ENCODE measurements at places on chromosomes 7 and 10.

DNA sequence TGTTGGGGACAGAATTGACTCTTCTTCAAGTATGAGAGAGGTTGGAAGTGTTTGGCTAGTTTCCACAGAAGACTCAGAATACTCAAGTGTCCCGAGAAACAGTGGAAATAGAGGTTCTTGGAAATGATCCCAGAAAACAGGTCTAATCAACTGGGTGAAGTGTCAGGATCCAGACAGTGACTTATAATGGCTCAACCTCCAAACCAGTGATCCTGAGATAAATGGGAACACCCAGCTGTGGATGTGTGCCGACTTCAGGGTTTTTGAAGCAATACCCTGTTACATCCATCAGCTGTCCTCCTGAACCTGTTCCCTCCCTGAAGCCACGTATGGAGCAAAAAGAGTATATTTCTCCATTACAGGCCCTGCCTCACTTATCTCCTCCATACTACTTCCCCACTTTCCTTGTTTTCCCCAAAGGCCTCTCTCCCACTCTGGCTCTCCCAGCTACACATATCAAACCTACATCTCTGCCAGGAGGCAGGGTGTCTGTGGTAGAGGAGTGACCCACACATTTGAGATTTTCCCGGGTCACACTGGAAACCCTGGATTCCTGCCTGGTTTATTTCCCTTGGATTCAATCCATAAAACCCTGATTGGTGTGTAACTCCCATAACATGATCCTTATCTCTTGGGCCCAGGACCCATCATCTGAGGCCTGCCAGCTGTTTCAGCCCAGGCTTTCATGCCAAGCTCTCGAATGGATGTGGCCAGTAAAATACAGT lies 17.6 kb upstream of the ELOVL3 start:
- no peak for DNase-seq

DNA sequence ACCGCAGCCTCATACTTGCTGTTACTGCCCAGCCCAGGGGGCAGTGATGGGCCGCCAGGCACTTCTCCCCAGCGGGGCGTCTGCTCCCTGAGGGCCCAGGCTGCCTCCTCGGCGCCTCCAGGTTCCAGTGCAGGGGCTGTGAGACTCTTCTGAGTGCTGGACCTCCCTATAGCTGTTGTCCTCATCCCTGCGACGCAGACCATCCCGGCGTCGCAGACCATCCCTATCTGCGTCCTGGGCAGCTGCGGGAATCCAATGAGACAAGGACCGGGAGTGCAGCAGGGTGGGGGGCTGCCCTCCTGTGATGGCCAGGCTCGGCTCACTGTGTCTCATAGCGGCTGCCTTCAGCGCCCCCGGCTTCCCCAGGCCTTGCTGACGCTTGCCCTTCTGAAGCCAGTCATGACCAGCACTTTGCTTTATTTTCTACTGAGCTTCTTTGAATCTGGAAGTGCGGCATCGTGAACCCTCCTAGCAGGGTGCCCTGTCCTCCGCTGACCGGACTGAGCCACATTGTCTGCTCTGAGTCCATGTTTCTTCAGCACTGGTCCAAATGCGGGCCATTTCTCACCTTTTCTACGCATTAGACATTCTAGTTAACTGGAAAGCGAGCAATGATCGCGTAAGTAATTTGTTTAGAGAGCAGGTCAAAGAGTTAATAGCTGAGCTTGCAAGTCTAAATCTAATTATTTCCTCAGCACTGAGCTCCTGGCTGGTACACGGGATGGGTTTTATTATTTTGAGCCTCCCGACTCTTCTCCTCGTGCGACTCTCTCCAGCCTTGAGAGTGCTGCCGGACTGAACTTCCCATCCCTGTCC lies 339.5 kb downstream of the WDR37 start:
- no peak for DNase-seq

DNA sequence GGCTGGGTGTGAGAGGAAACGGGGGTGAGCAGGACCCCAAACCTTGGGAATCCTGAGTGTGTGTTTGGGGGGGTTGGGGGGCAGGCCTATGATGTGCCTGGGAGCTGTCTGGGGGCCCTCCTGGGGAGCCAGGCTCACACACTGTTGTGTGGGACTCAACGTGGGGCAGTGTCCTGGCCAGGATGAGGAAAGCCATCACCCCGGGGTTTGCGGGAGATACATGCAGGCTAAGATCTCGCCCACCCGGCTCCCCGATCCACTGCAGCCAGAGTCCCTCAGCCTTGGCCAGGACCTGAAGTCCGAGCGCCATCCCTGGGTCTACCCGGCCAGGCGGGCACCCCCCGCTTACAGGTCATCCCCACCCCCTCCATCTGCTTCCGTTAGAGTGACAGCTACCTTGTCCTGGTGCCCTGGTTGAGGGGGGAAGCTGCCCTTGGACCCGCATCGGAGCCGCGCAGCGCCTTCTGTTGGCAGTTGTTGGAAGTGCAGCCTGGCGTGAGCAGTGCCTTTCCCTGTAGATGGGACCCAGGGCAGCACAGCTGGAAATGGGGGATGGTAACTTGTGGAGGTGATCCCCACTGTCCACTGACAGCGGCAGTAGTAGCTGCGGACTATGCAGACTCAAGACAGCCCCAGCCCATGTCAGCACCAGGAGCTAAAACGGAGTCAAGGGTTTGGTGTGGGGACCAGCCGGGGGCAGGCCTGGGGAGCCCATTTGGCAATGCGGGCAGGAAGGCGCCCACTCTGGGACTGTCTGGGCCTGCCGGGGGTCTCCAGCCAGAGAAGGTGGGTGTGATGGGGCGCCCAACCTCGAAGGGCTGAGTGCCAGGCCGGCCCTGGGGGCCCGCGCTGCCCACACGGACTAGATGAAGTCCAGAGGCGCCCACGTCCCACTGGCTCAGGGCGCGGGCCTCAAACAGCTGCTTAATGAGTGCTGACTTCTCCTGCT lies 885.6 kb upstream of the ZNF722 start:
- no peak for DNase-seq

- DNase-seq = peak; percentile 45
Measured at GRCh38 chr7:148142660-148143248, 447.8 kb upstream of the C7orf33 start.

GRCh38 chr10:33716501-33717267 lies 382.2 kb upstream of the NRP1 start:
- DNase-seq = no peak

- no peak for DNase-seq
Measured at GRCh38 chr10:14586901-14587300, 187.8 kb downstream of the FAM107B start.

DNA sequence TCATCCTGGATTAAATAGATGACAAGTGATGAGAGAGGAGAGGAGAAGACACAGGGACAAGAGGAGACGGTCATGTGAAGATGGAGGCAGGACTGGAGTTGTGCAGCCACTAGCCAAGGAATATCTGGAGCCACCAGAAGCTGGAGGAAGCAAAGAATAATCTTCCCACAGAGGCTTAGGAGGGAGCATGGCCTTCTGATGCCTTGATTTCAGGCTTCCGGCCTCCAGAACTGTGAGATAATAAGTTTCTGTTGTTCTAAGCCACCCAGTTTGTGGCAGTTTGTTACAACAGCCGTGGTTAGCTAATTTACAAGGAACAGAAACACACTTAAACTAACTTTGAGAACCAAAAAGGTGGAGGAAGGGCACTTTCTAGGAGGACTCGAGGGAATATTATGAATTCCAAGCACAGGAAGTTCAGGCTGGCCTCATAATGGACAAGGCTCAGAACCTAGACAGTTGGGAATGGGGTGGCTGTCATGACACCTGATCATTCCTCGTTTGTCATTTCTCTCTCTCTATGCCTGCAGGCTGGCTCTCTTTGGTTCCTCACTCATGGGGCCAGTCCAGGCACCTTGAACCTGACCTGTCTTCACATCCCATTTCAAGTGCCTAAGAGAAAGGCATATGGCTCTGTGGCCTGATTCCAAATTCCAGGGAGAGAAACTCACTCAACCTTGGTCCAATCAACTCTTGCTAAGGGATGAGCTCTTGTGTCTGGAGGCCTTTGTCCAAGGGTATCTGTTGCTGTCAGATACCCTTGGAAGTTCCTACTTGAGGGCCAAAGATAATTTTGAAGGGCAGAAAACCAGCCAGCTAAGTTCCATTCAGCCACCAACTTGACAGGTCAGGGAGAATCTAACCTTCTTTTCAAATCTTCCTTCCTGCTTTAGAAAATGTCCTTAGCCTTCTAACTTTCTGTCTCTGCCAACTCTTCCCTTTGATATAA lies 33.5 kb upstream of the PDZD8 start:
- DNase-seq = no peak

- peak; percentile 79 for DNase-seq
Measured at GRCh38 chr10:130109796-130110245, 809 bp downstream of the C10orf143 start.

- DNase-seq = no peak
Measured at GRCh38 chr7:69840248-69840647, 242.0 kb downstream of the AUTS2 start.

- no peak for DNase-seq
Measured at GRCh38 chr10:88680958-88681357, 16.7 kb downstream of the LIPF start.

DNA sequence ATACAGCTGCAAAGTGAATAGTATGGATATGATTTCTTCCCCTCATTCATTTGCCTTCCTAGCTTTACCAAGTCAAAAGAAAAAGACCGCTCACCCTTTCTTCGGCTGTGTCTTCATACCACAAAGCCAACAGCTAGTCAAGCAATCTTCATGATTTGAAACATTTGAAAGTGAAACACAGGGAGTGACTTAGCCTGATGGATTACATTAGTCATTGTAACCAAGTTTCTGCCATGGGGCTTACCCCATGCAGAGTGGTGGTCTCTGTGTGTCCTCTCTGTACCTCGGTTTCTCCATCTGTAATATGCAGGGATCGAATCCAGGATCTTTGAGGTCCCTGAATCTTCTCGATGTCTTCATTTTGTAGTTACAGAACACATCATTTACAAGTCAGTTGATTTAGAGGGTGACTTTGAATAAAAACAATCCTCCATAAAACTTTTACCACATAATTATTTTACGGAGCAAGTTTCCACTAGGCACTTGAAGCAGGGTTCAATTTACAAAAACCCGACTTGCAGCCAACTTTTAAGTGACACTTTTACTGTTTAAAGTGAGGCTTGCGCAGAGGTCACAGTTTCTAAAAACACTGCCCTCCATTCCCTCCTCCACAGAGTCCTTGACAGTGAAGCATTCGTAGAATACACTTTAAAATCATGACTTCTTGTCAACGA lies 2.2 kb upstream of the LGI1 start:
- no peak for DNase-seq

DNA sequence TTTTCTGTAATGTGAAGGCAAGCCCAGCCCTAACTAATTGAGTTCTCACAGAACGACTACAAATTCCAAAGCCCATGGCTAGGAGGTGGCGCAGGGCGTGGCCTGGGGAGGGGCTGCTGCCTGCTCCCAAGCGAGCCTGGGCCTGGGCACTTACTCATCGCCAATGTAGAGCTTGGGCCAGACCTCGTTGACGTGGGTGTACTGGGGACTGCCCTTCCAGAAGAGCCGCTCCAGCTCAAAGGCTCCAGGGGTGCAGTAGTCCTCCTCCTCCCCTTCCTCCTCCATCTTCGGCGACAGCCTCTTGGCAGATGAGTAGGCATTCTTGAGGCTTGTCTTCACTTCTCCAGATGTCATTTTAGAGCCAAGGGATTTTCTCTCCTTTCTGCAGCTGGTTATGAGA lies 53.3 kb upstream of the SAMD8 start:
- DNase-seq = peak; percentile 92

GRCh38 chr10:79069325-79070080 lies 737 bp downstream of the ZMIZ1 start:
- peak; percentile 63 for DNase-seq

DNA sequence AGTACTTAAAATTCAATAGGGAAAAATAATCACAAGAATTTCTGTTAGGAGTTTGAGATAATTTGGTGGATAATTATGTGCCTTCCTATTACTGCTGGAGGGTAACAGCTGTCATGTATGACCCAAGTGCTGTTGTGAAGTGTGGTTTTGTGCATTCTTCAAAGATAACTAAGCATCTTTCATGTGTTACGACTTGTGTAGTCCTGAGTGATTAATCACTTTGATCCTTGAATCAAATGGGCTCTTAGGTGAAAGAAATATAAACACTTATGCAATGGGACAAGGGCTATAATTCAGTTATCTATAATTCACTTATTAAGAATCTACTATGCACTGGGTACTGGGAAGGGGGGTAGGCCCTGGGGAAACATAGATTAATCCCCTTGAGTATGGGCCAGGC lies 89.0 kb downstream of the CH25H start:
- DNase-seq = peak; percentile 18

DNA sequence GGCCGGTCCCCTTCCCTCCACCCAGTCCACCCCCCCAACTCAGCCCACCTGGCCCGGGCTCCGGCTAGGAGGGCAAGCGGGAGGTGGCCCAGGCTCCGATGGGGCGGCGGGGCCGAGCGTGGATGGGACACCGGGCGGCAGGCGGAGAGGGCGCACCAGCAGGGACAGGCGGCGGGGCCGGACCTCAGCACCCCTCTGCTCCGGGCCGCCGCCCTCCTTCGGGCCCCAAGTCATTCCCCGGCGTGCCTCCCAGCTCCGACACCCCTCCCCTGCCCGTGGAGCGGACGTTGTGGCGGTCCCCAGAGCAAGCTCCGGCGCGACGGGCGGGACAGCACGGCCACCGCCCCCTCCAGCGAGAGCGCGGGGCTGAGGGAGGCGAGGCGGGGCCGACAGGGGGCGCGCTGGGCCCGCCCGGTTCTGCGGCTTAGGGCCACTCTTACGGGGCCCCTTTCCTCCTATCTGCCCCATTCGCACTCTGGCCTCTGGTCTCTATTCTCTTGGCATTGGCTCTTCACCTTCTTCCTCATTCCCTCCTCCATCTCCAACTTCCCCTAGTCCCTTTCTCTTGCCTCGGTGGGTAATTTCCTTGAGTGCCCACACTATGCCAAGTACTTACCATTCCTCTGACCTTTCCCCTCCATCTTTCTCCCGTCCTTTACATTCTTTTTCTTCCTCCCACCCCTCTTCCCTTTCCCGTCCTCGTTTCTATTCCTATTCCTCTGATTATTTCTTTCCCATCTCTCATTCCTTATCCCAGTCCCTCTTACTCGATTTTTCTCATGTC lies 701 bp upstream of the GBX1 start:
- peak; percentile 70 for DNase-seq

Measured in AG20443 (cell line).